ENCODE measurements at places on chromosomes 7 and 10.
A peak's percentile ranks its signal among the peaks of the same experiment; 100 is the strongest.

- no peak for DNase-seq
- H3K27me3 ChIP-seq: no peaks in the 10 kb centered on the region
- H3K27ac ChIP-seq: peak overlapping the region; percentile 36
- no peak overlapping the region for H3K4me3 ChIP-seq
- H3K36me3 ChIP-seq: no peaks in the 10 kb centered on the region
Measured at GRCh38 chr7:19561121-19561805, 147.6 kb downstream of the POLR1F start.

- no peaks in the 10 kb centered on the region for H3K4me1 ChIP-seq
- DNase-seq: no peak
- no peaks in the 10 kb centered on the region for H3K36me3 ChIP-seq
- H3K27ac ChIP-seq: no peak overlapping the region
- no peak overlapping the region for H3K4me3 ChIP-seq
Measured at GRCh38 chr7:1850111-1850975, 180.3 kb downstream of the ELFN1 start.

GRCh38 chr7:29327455-29327854 lies 132.9 kb downstream of the CHN2 start:
- no peak overlapping the region for H3K27ac ChIP-seq
- no peaks in the 10 kb centered on the region for H3K27me3 ChIP-seq
- H3K36me3 ChIP-seq: no peaks in the 10 kb centered on the region
- H3K4me3 ChIP-seq: no peak overlapping the region
- no peak for DNase-seq

DNA sequence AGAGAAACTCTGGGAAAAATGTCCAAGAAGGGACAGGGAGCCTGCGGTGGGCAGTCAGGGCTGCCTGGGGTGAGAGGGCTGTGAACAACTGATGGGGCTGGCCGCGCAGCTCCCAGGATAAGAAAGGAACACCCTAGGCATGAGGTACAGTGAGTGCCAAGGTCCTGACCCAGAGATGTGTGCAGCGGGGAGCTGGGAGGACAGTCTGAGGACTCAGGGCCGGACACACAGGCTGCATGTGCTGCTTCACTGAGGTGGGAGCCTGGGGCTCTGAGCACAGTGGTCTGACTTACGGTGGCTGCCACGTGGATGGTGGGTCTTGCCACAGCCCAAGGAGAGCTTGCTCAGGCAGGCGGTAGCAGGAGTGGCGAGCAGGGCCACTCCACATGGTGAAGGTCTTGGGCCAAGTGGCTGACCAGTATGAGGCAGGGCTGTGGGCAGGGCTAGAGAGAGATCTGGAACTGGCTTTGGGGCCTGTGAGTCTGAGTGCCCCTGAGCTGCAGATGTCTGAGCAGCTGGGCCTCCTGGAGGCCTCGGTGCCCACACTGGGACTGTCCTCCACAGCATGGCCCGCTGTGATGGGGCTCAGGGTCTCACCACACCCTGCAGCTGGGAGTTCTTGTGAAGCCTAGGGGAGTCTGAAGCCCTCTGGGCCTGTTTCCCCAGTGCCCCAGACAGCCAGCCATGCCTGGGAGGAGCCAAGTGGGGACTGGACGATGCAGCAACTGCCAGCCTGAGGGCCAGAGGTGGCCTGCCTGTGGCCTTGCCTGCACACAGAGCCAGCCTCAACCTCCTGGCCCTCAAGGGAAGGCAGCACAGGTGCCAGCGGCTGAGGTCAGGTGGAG lies 60.3 kb downstream of the RASGEF1A start:
- no peaks in the 10 kb centered on the region for H3K36me3 ChIP-seq
- H3K27ac ChIP-seq: no peak overlapping the region
- H3K4me3 ChIP-seq: no peak overlapping the region
- no peaks in the 10 kb centered on the region for H3K4me1 ChIP-seq
- H3K27me3 ChIP-seq: no peaks in the 10 kb centered on the region

DNA sequence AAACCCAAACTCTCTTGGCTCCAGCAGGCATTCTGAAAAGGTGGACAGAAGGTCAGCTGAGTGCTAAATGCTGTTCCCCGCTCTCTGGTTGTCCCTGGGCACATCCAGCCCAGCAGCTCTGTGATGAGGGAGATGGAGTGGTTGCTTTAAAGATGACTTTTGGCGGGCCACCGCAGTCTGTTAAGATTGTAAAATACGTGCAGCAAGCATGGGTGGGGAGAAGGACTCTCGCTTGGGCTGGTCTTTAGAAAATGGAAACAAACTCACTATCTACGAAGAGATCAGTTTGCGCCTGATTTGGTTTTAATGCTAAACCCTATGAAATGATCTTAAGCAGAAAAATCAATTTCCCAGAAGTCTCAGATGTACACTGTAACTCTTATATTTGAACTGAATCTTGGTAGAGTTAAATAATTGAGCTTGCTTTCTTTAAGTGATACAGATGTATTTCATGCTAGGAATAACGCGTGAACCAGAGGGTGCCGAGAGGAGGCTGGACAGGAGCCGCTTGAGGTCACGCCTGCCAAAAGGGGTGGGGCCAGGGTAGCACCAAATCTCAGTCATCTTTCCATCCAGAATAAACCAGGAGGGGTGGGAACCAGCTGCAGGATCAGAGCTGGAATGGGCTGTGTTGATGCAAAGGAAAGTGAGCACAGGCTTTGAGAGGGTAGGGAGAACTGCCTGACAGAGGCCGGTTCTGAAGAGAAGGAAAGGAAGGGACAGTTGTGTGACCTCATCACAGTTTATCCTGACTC lies 170.2 kb upstream of the MKI67 start:
- H3K27ac ChIP-seq: no peak overlapping the region
- H3K4me3 ChIP-seq: no peak overlapping the region
- DNase-seq: no peak
- no peaks in the 10 kb centered on the region for H3K4me1 ChIP-seq

DNA sequence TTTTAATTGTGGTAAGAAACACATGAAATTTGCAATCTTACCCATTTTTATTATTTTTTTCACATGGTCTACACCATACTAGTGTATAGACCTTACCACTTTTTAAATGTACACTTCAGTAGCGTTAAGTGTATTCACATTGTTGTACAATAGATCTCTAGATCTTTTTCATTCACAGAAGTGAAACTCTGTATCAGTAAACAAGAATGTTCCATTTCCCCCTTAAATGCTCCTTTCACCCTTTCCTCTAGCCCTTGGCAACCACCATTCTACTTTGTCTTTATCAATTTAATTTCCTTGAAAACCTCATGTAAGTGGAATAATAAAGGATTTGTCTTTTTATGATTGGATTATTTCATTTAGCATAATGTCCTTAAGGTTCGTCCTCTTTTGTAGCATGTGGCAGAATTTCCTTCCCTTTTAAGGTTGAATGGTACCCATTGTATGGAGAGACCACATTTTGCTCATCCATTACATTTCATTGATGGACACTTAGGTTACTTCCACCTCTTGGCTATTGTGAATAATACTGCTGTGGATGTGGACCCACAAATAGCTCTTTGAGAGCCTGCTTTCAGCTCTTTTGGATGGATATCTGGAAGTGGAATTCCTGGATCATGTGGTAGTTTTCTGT lies 45.7 kb downstream of the SNX10 start:
- no peaks in the 10 kb centered on the region for H3K27me3 ChIP-seq
- no peak for DNase-seq
- no peaks in the 10 kb centered on the region for H3K4me1 ChIP-seq
- H3K4me3 ChIP-seq: no peak overlapping the region
- H3K36me3 ChIP-seq: no peaks in the 10 kb centered on the region
- no peak overlapping the region for H3K27ac ChIP-seq

DNA sequence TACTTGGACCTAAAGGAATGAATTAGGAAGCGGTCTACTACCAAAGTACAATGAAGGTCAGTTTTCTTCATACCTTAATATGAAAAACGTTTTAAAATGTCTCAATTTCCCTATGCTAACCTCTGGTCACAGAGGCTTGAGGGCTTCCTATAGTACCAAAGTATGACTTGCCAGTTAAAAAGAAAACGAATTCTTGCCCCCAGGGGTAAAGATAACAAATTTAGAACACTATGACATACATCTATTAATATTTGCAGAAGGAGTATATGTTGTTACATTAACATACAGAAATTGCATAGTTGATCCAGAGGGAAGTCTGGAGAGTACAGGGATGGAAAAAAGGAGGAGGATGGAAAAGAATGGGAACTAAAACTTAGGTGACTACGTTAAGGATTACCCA lies 13.8 kb upstream of the KMT2E start:
- H3K27me3 ChIP-seq: no peaks in the 10 kb centered on the region
- DNase-seq: no peak
- no peak overlapping the region for H3K4me3 ChIP-seq
- H3K27ac ChIP-seq: no peak overlapping the region

DNA sequence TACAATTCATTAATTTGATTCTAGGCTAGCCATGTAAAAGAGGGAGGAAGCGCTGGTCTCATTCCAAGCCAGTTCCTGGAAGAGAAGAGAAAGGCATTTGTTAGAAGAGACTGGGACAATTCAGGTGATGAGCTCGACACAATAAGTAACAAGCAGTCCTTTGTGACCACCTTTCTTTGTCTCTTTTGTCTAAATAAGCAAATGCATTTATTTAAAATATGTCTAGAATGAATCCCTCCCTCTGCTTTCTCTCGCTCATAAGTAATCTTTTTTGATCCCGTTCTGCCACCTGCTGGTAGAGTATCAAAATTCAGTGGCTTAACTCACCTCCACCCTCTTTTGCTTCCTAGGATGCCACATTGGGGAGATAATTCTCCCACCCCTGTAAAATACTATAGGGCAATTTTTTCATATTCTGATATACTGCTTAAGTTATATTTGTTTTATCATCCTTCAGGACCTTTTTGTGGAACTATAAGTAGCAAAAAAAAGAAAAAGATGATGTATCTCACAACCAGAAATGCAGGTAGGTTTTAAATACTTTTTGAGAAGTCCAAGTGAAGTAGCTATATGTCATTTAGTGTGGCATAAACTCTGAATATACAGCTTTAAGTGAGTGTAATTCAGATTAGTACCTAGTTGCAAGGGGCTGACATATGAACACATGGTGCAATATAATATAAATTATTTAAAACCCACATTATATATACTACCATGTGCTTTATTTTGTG lies 91.5 kb downstream of the GSDME start:
- no peaks in the 10 kb centered on the region for H3K27me3 ChIP-seq
- DNase-seq: peak; percentile 71
- H3K27ac ChIP-seq: no peak overlapping the region

DNA sequence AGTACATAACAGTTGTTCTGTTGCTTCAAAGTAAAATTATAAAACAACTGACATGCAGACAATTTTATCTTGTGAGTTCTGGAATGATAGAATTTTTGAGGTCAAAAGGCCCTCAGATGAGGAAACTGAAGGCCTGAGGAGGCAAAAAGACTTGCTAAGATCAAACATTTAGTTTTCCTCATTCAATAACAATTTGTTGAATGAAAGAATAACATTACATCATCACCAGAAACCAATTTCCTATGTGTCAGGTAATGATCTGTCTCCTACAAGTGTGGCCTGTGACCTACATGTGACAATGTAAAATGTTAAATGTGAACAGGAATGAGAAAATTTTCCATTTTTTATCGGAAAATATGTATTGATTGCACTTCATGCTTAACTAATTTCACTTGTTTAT lies 16.6 kb upstream of the ASB4 start:
- H3K27ac ChIP-seq: no peak overlapping the region
- H3K27me3 ChIP-seq: no peaks in the 10 kb centered on the region
- no peak for DNase-seq
- no peak overlapping the region for H3K4me3 ChIP-seq
- H3K4me1 ChIP-seq: peaks cover 8% of the 10 kb centered on the region
- H3K36me3 ChIP-seq: no peaks in the 10 kb centered on the region

GRCh38 chr10:51203359-51203758 lies 129.1 kb downstream of the PRKG1 start:
- no peak overlapping the region for H3K4me3 ChIP-seq
- peaks cover 1% of the 10 kb centered on the region for H3K27me3 ChIP-seq
- no peak for DNase-seq

- no peaks in the 10 kb centered on the region for H3K36me3 ChIP-seq
- peak overlapping the region; percentile 52 for H3K27ac ChIP-seq
- no peak overlapping the region for H3K4me3 ChIP-seq
- H3K4me1 ChIP-seq: peaks cover 34% of the 10 kb centered on the region
- DNase-seq: peak; percentile 58
Measured at GRCh38 chr7:19403691-19404090, 258.5 kb upstream of the FERD3L start.

GRCh38 chr10:17062493-17062892 lies 67.1 kb downstream of the CUBN start:
- H3K4me3 ChIP-seq: peak overlapping the region; percentile 56
- no peaks in the 10 kb centered on the region for H3K27me3 ChIP-seq
- H3K36me3 ChIP-seq: no peaks in the 10 kb centered on the region
- peak; percentile 68 for DNase-seq

All from PC-3 (cell line).